ENCODE measurements at places on chromosomes 6 and 20.
A peak's percentile ranks its signal among the peaks of the same experiment; 100 is the strongest.

DNA sequence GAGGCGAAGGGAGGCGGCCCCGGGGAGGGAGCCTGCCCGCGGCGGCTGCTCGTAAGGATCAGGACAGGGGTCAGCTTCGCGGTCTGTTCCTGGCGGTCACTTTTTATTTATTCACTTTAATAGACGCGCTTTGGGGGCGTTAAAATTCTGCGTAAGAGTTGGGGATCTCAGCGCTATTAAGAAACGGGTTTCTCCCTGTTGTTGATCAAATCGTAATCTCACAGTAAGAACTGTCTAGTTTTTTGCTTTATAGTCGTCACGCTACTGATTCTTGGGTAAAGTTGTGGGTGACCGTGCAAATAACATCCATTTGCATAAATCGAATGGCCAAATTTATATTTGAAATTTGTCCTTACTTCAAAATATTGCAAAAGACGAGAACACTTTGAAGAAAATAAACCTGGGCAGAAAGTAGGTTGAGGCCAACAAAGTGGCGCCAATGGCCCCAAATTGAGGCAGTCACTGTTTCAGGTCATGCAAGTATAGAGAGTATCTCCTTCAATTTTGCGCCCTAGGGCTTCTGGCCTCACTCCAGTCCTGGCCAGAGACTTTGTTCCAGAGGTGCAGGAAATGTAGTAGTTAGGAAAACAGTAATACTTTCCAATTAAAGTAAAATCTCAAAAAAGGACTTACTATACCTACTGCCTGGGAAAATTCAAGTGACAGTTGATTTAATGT, 963 bp upstream of the RMND1 start:
- DNase-seq, result peak; percentile 31

GRCh38 chr20:48257833-48258232, 472.6 kb upstream of the SULF2 start:
- DNase-seq, result no peak

DNA sequence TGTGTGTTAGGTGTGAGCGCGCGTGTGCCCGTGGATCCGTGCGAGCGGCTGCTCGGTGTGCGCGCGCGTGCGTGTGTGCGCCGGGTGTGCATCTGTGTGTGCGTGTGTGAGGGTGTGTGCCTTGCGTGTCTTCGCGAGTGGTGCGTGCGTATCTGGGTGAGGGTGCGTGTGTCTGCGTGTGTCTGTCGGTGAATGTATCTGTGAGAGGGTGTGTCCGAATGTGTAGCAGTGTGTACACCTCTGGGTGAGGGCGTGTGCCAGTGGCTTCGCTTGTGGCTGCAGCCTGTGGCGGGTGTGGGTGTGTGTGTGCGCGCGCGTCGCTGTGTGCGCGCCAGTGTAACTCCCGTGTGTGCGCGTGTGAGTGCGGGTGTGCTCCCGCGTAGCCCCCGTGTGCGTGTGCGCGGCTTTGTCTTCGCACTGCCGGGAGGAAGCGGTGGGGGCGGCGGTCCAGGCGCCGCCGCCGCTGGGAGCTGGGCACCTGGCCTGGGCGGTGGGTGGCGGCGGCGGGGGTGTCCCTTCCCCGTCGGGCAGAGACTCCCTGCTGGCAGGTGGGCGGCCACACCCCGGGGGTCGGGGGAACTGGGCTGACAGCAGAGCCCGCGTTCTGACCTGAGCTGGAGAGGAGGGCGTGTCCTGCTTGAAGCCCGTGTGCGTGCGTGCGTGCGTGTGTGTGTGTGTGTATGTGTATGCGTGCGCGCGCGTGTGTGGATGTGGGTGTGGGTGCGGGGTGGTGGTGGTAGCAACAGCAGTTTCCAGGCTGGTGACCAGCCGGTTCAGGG, 61.3 kb upstream of the EPB41L1 start:
- no peak for DNase-seq

- no peak for DNase-seq
Observed at GRCh38 chr20:35104685-35105295, 12.2 kb upstream of the TRPC4AP start.

DNA sequence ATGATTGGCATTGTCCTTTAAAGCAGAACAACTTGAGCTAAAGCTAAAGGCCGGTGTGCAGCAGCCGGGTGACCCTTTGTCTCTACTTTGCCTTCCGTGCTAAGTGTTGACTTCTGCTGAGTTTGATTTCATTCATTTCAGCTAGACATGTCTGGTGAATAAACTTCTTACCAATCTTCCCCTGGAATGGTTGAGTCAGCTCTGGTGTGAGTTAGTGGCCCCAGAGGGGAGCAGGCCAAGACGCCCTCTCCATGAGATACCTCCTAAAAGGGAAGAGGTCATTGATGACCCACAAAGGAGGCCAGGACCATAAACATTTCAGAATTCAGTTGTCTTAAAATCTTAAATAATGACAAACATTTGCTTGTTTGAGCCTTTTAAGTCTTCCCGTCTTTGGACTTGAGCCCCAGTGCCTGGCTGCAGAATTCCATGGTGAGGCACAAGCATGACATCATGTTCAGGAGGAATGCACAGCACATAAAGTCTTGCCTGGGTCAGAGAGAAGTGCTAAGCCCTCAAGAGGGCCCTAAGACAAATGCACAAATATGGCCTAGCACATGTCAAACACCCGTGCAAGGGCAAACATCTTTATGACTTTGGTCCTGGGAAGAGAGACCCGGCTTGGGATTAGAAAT, 96.3 kb upstream of the NEDD9 start:
- DNase-seq, result no peak
